ENCODE measurements at places on chromosomes 6 and 20.

GRCh38 chr6:41917528-41917927 lies 3.4 kb downstream of the MED20 start:
- peaks cover 22% of the 10 kb centered on the region for H3K36me3 ChIP-seq
- no peak for DNase-seq
- no peak overlapping the region for H3K4me3 ChIP-seq
- H3K27ac ChIP-seq, result no peak overlapping the region
- peaks cover 28% of the 10 kb centered on the region for H3K4me1 ChIP-seq
- no peaks in the 10 kb centered on the region for H3K27me3 ChIP-seq

DNA sequence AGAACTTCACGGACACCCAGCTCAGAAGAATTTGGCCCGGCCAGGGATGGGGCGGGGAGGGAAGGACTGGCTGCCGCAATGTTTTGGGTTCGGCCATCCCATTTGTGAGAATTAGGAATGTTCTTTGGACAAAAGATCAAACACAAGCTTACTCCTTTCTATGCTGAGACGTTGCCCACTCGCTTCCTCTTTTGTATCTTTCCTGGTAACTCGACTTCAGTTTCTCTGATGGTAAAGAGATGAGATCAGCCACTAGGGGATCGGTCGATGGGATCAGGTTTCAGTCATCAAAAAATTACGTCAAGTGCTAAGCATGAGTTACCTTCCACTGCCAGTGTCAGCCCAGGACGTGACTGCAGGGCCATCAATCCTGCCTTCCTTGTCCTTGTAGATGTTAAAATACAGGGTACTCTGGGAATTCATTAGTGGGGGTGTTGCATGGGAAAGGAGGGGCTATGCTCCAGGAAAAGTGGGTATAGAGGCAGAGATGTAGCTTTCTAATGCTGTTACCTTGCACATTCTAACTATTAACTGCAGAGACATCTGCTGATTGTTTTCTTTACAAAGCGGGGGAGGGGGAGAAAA lies 190.2 kb downstream of the TSHZ2 start:
- H3K27me3 ChIP-seq, result no peaks in the 10 kb centered on the region
- no peak for DNase-seq
- H3K27ac ChIP-seq, result no peak overlapping the region
- no peaks in the 10 kb centered on the region for H3K36me3 ChIP-seq
- H3K4me3 ChIP-seq, result peak overlapping the region; percentile 26

- H3K27ac ChIP-seq, result no peak overlapping the region
- H3K27me3 ChIP-seq, result peaks cover 90% of the 10 kb centered on the region
- H3K4me1 ChIP-seq, result peaks cover 27% of the 10 kb centered on the region
- DNase-seq, result no peak
- peak overlapping the region; percentile 74 for H3K4me3 ChIP-seq
Observed at GRCh38 chr6:108115598-108116058, 41.1 kb upstream of the OSTM1 start.

DNA sequence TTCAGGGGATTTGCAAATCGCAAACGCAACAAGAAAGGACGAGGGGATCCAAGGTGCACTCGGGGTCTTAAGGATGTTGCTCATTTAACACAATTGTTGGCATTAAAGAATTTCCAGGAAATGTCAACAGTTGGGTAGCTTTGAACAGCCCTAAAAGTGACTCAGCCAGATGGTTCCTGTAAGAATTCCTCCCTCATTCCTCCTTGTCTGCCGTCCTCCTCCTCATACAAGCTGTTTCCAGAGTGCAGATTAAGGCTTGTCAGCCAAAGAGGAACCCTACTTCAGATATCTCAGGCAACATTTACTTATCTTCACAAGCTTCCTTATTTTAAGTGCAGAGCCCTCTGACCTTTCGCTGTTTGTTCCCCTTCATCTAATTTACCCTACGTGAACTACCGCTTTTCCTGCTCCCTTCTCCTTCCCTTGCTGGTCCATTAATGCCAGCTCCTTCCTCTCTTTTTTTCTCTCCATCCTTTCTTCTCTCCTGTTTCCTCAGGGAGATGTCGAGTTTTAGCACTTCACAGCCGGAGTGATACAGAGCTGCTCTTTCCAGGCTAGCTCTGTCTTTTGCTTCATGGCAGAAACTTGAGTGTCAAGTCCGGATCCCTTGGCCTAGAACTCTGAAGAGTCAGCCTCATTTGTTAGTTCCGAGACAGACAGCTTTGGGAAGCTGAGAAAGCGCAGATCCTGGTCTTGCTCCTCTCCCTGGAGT lies 26.1 kb upstream of the TBC1D7 start:
- no peak for DNase-seq
- peak overlapping the region; percentile 79 for H3K4me3 ChIP-seq
- peaks cover 3% of the 10 kb centered on the region for H3K27me3 ChIP-seq
- peak overlapping the region; percentile 95 for H3K27ac ChIP-seq
- H3K36me3 ChIP-seq, result peaks cover 4% of the 10 kb centered on the region

GRCh38 chr6:169406034-169406433 lies 152.4 kb upstream of the THBS2 start:
- no peak overlapping the region for H3K4me3 ChIP-seq
- no peak for DNase-seq
- H3K4me1 ChIP-seq, result no peaks in the 10 kb centered on the region
- H3K27ac ChIP-seq, result no peak overlapping the region

DNA sequence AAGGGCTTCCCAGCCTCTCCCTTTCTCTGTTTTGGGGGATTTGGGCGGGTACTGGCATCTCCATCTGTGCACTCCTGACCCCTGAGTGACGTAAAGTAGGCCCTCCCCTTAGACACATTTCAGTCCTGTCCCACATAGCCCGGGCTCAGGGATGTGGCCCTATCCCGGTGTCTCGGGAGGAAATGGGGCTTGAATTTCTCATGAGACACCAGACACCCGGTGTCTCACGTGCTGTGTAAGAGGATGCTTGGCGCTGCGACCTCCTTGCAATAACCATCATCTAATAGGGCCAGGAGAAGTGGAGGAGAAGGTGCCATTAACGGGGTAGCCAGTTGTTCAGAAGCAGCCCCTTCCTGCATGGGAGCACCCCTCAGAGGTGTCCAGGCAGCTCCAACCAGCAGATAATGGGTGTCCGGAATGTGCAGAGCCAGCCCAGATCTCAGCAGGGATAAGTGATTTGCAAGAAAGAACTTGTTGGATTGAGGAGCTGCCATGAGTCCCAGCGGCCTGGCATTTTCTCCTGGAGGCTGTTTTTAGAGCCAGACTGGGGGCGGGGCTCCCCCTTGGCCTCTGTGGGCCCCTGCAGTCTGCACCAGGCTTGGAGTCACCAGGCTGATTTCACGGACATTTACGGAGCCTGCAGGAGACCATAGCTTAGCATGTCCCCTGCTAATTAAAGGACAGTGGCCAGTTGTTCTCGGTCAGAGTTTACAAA lies 372.0 kb downstream of the PREX1 start:
- no peak overlapping the region for H3K27ac ChIP-seq
- no peak for DNase-seq
- no peaks in the 10 kb centered on the region for H3K36me3 ChIP-seq
- H3K4me3 ChIP-seq, result no peak overlapping the region
- no peaks in the 10 kb centered on the region for H3K27me3 ChIP-seq

DNA sequence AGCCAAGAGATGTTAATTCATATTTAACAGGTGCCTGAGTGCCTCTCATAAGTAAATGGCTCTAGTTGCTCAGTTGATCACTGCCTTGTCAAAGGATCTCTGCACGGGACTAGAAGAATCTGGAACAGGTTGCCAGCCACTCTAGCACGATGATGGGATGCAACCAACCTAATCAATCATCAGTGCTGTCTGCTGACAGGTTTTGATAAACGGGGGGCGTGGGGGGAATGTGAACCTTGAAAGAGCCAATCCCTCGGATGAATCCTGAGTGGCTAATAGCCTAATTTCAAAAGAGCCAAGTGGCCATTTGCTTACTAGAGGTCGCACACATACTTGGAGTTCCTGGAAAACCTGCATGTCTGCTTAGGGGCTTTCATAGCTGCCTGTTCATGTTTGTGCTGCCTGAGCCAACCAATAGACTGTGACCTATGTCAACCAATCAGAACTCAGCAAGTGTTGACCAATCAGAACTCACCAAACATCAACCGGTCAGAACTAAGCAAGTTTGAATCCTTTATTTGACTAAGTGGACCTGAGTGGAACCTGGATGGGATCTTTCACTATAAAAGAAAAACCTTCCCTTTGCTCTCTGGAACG lies 43.5 kb upstream of the ECI2 start:
- H3K36me3 ChIP-seq, result no peaks in the 10 kb centered on the region
- no peak for DNase-seq
- no peaks in the 10 kb centered on the region for H3K4me1 ChIP-seq
- no peak overlapping the region for H3K27ac ChIP-seq
- H3K27me3 ChIP-seq, result peaks cover 2% of the 10 kb centered on the region

GRCh38 chr6:44915111-44915510 lies 413.0 kb upstream of the RUNX2 start:
- H3K4me3 ChIP-seq, result no peak overlapping the region
- H3K36me3 ChIP-seq, result peaks cover 26% of the 10 kb centered on the region
- H3K4me1 ChIP-seq, result no peaks in the 10 kb centered on the region
- no peaks in the 10 kb centered on the region for H3K27me3 ChIP-seq

DNA sequence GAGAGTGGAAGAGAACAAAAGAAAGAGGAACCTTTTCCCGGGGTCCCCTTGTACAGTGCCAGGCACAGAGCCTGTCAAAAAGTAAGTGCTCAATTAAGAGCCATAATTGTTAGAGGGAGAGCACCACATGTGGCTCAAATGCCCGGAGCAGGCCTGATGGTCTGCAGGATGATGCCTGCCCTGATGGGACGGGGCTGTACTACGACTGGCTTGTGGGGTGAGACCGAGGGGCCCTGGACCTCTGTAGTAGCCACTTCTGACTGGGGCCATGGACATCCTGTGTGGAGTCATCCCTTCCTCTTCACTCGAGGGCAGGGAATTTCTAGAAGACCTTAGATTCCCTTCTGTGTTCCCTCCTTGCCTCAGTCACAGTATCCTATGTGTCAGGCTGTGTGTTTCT lies 47.9 kb downstream of the KCNK5 start:
- H3K27me3 ChIP-seq, result no peaks in the 10 kb centered on the region
- peaks cover 24% of the 10 kb centered on the region for H3K36me3 ChIP-seq
- DNase-seq, result no peak
- no peaks in the 10 kb centered on the region for H3K4me1 ChIP-seq
- H3K4me3 ChIP-seq, result no peak overlapping the region

DNA sequence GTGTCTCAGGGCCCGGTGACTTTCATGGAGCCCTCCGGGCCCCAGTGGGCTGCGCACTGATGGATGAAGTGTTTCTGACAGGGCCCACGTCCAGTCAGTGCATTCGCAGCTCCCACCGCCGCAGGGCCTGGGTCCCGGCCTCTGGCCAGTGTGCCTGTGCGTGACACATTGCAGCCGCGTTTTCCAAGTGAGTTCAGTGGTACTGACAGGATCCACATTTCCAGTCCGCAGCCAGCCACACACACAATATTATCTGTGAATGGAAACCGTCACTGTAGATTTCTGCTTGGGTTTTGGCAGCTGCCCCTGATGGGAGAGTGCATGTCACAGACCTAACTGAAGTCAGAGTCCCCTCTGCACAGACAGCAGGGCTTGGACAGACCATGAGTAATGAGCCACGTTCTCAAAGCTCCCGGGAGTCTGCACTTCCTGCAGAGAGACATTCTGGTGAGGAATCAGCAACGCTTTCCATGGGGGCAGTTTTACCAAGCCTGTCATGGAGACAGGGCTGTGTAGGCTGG lies 171.4 kb downstream of the MYLK4 start:
- no peak overlapping the region for H3K4me3 ChIP-seq
- peaks cover 47% of the 10 kb centered on the region for H3K27me3 ChIP-seq
- no peaks in the 10 kb centered on the region for H3K4me1 ChIP-seq
- no peak for DNase-seq
- H3K36me3 ChIP-seq, result no peaks in the 10 kb centered on the region
- H3K27ac ChIP-seq, result no peak overlapping the region

DNA sequence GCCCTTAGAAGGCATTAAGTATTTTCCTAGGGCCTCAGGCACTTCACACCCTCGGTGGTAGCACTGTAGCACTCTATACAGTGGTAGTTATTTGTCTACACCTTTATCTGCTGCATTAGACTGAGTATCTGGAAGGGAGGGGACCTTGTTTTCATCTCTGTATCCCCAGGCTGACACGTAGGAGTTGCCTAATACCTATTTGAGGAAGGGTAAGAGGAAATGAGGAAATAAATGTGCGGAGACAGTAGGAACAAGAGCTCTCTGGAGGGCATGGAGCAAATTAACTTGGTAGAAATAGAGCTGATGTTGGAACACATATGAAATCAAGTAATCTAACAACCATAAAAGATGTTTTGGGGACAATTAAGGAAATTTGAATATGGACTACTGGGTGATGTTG lies 3.9 kb downstream of the CNPY3 start:
- H3K36me3 ChIP-seq, result peaks cover 52% of the 10 kb centered on the region
- H3K4me3 ChIP-seq, result peak overlapping the region; percentile 14
- no peak for DNase-seq
- H3K27ac ChIP-seq, result no peak overlapping the region
- H3K4me1 ChIP-seq, result peaks cover 35% of the 10 kb centered on the region

GRCh38 chr20:45465491-45466266 lies 3.9 kb upstream of the WFDC2 start:
- no peak for DNase-seq
- H3K27ac ChIP-seq, result no peak overlapping the region
- peaks cover 32% of the 10 kb centered on the region for H3K27me3 ChIP-seq
- no peaks in the 10 kb centered on the region for H3K36me3 ChIP-seq

DNA sequence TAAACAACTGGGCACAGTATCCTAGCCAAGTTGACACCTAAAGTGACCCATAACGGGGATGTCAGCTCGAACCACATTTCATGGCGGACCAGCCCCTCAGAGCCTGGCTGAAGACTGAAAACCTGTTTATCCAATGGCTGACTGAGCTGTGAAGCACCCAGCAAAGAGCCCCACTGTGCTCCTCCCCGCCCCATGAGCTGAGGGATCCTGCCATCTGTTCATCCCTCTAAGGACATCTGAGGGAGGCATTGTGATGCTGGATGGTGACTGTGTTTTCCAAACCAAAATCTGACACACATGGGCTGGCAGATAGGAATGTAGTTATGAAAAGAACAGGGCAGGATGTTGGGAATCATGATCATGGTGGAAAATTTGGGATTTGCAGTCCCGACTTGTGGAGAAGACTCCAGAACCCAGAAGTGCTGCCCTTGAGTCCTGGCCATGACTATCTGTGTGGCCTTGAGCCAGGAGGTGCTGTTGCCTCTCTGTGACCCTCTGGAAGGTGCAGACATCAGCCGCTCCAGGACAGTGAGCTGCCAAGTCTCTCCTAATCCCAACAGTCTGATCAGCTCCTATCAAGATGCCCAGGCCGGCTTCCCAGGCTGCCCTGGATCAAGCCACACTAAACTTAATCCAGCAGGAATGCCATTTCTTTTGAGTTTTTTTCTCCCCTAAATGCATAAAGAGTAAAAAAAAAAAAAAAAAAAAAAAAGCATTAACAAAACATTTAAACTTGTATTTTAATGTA lies 5.7 kb downstream of the EDN3 start:
- no peaks in the 10 kb centered on the region for H3K36me3 ChIP-seq
- no peak for DNase-seq
- H3K27me3 ChIP-seq, result peaks cover 44% of the 10 kb centered on the region
- no peak overlapping the region for H3K4me3 ChIP-seq
- H3K27ac ChIP-seq, result no peak overlapping the region
- H3K4me1 ChIP-seq, result peaks cover 12% of the 10 kb centered on the region

- peaks cover 2% of the 10 kb centered on the region for H3K27me3 ChIP-seq
- H3K27ac ChIP-seq, result no peak overlapping the region
- H3K36me3 ChIP-seq, result no peaks in the 10 kb centered on the region
- no peak for DNase-seq
Observed at GRCh38 chr6:11595903-11596302, 58.4 kb downstream of the TMEM170B start.

Measured in T-helper 2 cell treated with Interferon-gamma antibody and Interleukin-4, amounts not matched to agents 5 μg/mL and 100 μg/mL, for 36 hours (primary cell).